ENCODE measurements at places on chromosomes 3 and 15. TPM values are rescaled to one million over a fixed set of nuclear protein-coding genes. Genes with fewer than 3 reads are reported as not detected.

Gene LYZL4
- not detected for polyA plus RNA-seq

Gene RETNLB
- polyA plus RNA-seq = not detected

Gene TSC22D2
- 66.8 TPM for polyA plus RNA-seq

Gene GOLGA8T
- polyA plus RNA-seq = 0.34 TPM

Gene CAV3
- polyA plus RNA-seq = 0.62 TPM

Gene OIP5
- polyA plus RNA-seq = 12.2 TPM

Gene PRICKLE2
- polyA plus RNA-seq = 19.5 TPM

Gene C3orf49
- 0.20 TPM for polyA plus RNA-seq

Gene FETUB
- 0.31 TPM for polyA plus RNA-seq

Gene CTXN2
- polyA plus RNA-seq = not detected

Gene SHC4
- 2.8 TPM for polyA plus RNA-seq

Gene MGLL
- polyA plus RNA-seq = 23.7 TPM

Gene ST8SIA2
- 4.0 TPM for polyA plus RNA-seq

Gene KCNH8
- 1.3 TPM for polyA plus RNA-seq

Gene AMIGO3
- polyA plus RNA-seq = 1.8 TPM

Gene C2CD4A
- 0.29 TPM for polyA plus RNA-seq

Gene ALDH1A2
- 239 TPM for polyA plus RNA-seq

Gene HCN4
- 1.1 TPM for polyA plus RNA-seq

Gene MUC4
- 0.65 TPM for polyA plus RNA-seq

Gene TRH
- 0.44 TPM for polyA plus RNA-seq

Gene UQCC5
- 20.8 TPM for polyA plus RNA-seq

Gene TTLL13
- 0.20 TPM for polyA plus RNA-seq

Gene CYP11A1
- polyA plus RNA-seq = 1.00 TPM

Gene IRAK2
- polyA plus RNA-seq = 0.61 TPM

Gene CYP1A1
- not detected for polyA plus RNA-seq

Gene SNAP23
- polyA plus RNA-seq = 93.8 TPM

Gene ATR
- polyA plus RNA-seq = 24.0 TPM

Gene GP5
- 0.51 TPM for polyA plus RNA-seq

Gene C3orf20
- 0.34 TPM for polyA plus RNA-seq

Gene SI
- 0.29 TPM for polyA plus RNA-seq

Gene CIB2
- polyA plus RNA-seq = 27.6 TPM

Gene CAPN3
- polyA plus RNA-seq = 35.0 TPM

Gene HEMK1
- 34.0 TPM for polyA plus RNA-seq

Gene FGF7
- 25.8 TPM for polyA plus RNA-seq
